Neural cell (in vitro differentiated cells): ENCODE measurements at places on chromosomes 16 and 17. TPM values are rescaled to one million over a fixed set of nuclear protein-coding genes. Genes with fewer than 3 reads are reported as not detected.

The KRTAP4-5 gene
- polyA plus RNA-seq, result not detected in 2 replicates

The RGS11 gene
- polyA plus RNA-seq, result 3.5 and 4.7 TPM in 2 replicates

The KDM6B gene
- polyA plus RNA-seq, result 2.5 and 4.4 TPM in 2 replicates

The BCL6B gene
- polyA plus RNA-seq, result not detected in 2 replicates

The RHBDL3 gene
- polyA plus RNA-seq, result 0.25 and 0.50 TPM in 2 replicates

The PPP1R27 gene
- not detected in 2 replicates for polyA plus RNA-seq
